ENCODE measurements at places on chromosomes 6 and 20.

GRCh38 chr6:30767158-30767943 is 23.0 kb upstream of the IER3 start:
- H3K36me3 ChIP-seq, result no peaks in the 10 kb centered on the region
- H3K4me1 ChIP-seq, result peaks cover 24% of the 10 kb centered on the region
- no peaks in the 10 kb centered on the region for H3K27me3 ChIP-seq
- no peak overlapping the region for H3K27ac ChIP-seq

- no peaks in the 10 kb centered on the region for H3K4me1 ChIP-seq
- no peaks in the 10 kb centered on the region for H3K27me3 ChIP-seq
- peaks cover 2% of the 10 kb centered on the region for H3K36me3 ChIP-seq
- DNase-seq, result no peak
Observed at GRCh38 chr20:59966428-59966827, 8.2 kb downstream of the CDH26 start.

DNA sequence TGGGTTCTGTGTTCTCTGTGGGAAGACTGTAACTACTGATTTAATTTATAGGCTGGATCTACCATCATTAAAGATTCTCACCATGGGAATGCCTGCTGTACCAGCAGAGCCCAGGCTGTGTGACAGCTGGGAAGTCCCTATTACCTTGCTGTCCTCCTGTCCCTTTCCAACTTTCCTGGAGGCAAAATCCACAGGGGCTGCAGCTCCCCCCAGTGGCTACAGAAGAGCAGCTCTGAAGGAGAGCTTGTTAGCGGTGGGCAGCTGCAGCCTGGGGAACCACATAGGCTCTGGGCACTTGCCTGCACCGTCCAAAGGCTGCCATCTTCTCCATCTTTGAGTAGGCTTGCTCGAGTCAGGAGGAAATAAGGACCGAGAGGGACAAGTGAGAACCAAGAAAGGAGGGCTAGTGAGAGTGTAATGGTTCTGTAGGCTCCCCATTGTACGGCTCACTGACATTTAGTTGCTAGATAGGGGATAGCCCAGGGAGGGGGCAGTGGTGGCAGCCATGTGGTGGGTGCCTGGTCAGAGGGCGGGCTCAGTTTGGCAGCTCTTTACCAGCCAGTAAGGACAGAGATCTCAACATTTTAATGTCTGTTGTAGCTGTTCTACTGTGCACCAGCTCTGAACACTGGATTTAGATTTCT is 155.1 kb upstream of the MLIP start:
- no peaks in the 10 kb centered on the region for H3K27me3 ChIP-seq
- H3K27ac ChIP-seq, result no peak overlapping the region
- no peak for DNase-seq
- H3K36me3 ChIP-seq, result no peaks in the 10 kb centered on the region
- H3K4me3 ChIP-seq, result no peak overlapping the region

GRCh38 chr6:41815587-41815986 is 28.1 kb downstream of the TOMM6 start:
- no peaks in the 10 kb centered on the region for H3K4me1 ChIP-seq
- no peaks in the 10 kb centered on the region for H3K27me3 ChIP-seq
- H3K36me3 ChIP-seq, result no peaks in the 10 kb centered on the region
- no peak overlapping the region for H3K27ac ChIP-seq

GRCh38 chr6:151026041-151026663 is 160.7 kb downstream of the MTHFD1L start:
- H3K4me3 ChIP-seq, result no peak overlapping the region
- no peak for DNase-seq
- no peak overlapping the region for H3K27ac ChIP-seq
- no peaks in the 10 kb centered on the region for H3K4me1 ChIP-seq
- no peaks in the 10 kb centered on the region for H3K27me3 ChIP-seq
- no peaks in the 10 kb centered on the region for H3K36me3 ChIP-seq

DNA sequence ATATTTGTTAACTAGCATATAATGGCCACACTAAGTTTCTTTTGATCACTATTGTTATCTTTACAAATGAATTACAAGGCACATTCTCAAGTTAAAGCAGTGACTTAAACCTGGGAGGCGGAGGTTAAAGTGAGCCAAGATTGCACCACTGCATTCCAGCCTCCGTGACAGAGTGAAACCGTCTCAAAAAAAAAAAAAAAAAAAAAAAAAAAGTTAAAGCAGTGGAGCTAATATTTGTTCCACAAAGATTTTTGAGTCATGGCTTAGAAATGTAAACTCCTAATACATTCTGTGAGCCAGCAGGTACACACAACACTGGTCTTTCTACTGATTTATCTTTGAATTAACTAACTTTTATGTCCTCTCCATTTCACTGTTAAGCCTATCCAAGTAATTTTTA is 221.7 kb upstream of the HTR1E start:
- H3K27me3 ChIP-seq, result no peaks in the 10 kb centered on the region
- no peak overlapping the region for H3K4me3 ChIP-seq
- DNase-seq, result no peak
- H3K4me1 ChIP-seq, result no peaks in the 10 kb centered on the region
- no peak overlapping the region for H3K27ac ChIP-seq

DNA sequence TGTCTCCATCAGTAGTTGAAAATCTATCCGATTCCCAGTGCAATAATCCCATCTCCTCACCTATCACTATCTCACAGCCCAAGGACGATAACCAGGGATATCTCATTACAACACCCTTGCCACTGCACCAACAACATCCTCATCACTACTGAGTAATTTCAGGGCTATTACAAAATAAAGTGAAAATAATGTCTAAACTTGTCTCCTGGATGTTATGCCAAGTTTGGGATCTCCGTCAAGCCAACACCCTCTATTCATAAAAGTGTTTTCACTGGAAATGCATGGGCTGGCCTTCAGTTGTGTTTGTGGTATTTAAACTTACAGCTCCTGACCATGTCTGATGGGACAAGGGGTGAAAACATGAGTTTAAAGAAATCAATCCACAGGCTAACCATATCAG is 42.0 kb upstream of the STMND1 start:
- H3K27me3 ChIP-seq, result peaks cover 10% of the 10 kb centered on the region
- DNase-seq, result no peak
- no peak overlapping the region for H3K27ac ChIP-seq
- no peaks in the 10 kb centered on the region for H3K4me1 ChIP-seq

DNA sequence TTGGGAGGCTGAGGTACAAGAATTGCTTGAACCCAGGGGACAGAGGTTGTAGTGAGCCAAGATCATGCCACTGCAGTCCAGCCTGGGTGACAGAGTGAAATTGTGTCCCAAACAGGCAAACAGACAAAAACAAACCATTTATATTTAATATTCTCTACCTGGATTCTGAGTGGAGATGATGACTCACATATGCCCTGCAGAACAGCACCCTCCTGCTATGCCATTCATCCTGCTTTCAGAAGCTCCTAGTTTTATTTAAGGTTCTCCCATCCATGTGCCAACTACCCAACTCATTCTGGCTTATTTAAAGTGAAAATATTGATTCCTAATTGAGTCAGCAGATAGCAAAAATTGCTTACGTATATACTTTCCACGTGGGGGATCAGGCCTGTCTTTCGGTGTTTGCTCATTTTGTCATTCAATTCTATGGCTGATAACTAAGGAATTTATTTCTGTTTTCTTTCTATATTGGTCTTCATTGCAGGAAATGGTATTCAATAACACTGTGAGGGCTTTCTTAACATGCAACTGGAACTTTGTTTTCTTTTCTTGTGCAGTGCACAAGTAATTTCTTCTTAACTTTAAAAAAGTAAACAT is 459.1 kb upstream of the JAG1 start:
- H3K4me1 ChIP-seq, result no peaks in the 10 kb centered on the region
- H3K36me3 ChIP-seq, result no peaks in the 10 kb centered on the region
- H3K27ac ChIP-seq, result no peak overlapping the region
- no peak for DNase-seq
- no peaks in the 10 kb centered on the region for H3K27me3 ChIP-seq

DNA sequence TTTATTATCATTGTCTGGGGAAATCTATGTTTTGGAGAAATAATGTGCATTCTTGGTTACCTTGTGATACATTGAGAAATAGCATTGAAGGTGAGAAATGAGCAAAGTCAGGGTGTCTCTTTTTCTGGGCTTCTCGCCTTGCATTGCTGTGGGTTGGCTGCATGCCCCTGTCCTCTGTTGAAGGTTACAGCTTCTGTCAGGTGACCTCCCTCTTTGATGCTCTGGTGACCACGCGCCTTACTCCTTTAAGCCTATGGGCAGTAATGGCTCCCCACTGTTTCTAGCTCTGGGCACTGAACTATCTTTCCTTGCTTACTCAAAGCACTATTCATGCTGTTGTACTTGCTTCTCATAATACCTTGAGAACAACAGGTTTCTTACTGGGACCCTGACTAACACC is 14.6 kb downstream of the ADGRB3 start:
- H3K4me3 ChIP-seq, result no peak overlapping the region
- H3K27ac ChIP-seq, result no peak overlapping the region
- H3K36me3 ChIP-seq, result no peaks in the 10 kb centered on the region
- H3K4me1 ChIP-seq, result no peaks in the 10 kb centered on the region
- H3K27me3 ChIP-seq, result no peaks in the 10 kb centered on the region

GRCh38 chr20:49529470-49529869 is 38.5 kb downstream of the PTGIS start:
- no peak overlapping the region for H3K27ac ChIP-seq
- peaks cover 2% of the 10 kb centered on the region for H3K4me1 ChIP-seq
- H3K27me3 ChIP-seq, result peaks cover 8% of the 10 kb centered on the region
- no peak overlapping the region for H3K4me3 ChIP-seq
- no peaks in the 10 kb centered on the region for H3K36me3 ChIP-seq

DNA sequence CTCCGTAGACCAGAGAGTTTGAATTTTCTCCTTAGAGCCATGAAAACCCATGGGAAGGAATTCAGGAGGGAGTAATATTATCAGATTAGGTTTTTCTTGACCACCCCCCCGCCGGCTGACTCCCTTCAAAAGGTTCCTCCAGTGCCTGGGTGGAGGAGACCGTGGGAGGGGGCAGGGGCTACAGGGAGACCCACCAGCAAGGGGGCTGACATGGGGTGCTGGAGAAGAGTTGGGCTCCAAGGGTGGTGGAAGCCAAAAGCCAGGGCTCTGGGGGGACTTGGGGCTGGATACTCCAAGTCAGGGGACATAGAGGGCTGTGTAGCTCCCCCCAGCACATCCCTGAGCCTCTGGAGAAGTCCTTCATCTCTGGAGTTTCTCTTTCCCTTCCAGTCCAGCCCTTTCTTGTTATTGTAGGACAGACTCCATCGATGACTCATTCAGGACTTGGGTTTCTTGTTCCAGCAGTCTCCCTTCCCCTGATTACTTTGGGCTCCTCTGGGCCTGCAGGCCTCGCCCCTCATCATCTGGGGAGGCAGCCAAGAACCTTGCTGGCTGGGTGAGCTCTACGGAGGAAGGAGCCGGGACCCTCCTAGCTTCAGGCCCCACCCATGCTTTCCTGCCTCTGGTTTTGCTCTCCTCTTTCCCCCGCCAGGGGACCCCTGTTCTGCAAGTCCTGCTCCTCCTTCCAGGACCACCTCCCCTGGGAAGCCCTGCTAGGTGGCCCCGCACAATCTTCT is 10.5 kb upstream of the KIAA1755 start:
- no peaks in the 10 kb centered on the region for H3K36me3 ChIP-seq
- no peaks in the 10 kb centered on the region for H3K4me1 ChIP-seq
- no peak overlapping the region for H3K4me3 ChIP-seq
- peaks cover 2% of the 10 kb centered on the region for H3K27me3 ChIP-seq
- H3K27ac ChIP-seq, result no peak overlapping the region

GRCh38 chr6:122753000-122753687 is 26.4 kb upstream of the FABP7 start:
- DNase-seq, result no peak
- H3K4me3 ChIP-seq, result no peak overlapping the region
- no peaks in the 10 kb centered on the region for H3K27me3 ChIP-seq
- no peaks in the 10 kb centered on the region for H3K36me3 ChIP-seq

GRCh38 chr20:31260326-31260932 is 3.0 kb downstream of the DEFB115 start:
- H3K4me3 ChIP-seq, result no peak overlapping the region
- no peaks in the 10 kb centered on the region for H3K4me1 ChIP-seq
- H3K27ac ChIP-seq, result no peak overlapping the region
- no peaks in the 10 kb centered on the region for H3K27me3 ChIP-seq
- no peaks in the 10 kb centered on the region for H3K36me3 ChIP-seq

DNA sequence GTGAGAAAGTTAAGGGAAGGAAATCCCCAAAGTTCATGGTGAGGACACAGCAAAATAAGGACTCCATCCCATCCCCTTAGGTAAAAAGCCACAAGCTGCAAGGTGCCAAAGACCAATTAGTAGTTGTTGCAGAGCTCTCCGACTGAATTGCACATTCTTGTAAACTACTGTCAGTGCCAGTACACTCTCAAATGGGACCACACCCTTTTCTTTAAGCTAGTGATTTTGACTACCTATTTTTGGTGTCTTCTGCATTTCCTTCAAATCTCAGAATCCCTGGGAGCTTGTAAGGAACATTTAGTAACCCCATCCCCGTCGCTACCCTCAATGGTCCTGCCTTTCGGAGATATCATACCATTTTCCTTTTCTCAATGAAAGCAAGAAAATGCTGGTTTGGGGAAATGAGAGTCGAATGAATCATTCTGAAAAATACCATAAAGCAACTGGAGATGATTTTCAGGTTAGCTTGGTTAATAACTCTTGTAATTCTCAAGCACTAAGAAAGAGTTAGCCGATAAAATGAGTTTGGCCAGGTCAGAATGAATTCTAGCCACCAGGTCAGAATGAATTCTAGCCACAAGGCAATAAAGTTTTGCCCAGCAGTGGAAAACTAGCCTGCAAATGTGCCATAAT is 5.2 kb upstream of the HMGN3 start:
- no peaks in the 10 kb centered on the region for H3K36me3 ChIP-seq
- no peaks in the 10 kb centered on the region for H3K27me3 ChIP-seq
- H3K4me1 ChIP-seq, result no peaks in the 10 kb centered on the region
- no peak for DNase-seq
- H3K4me3 ChIP-seq, result no peak overlapping the region

GRCh38 chr6:158324136-158324535 is 11.9 kb downstream of the TULP4 start:
- peaks cover 2% of the 10 kb centered on the region for H3K36me3 ChIP-seq
- H3K27me3 ChIP-seq, result no peaks in the 10 kb centered on the region
- H3K4me1 ChIP-seq, result peaks cover 43% of the 10 kb centered on the region
- DNase-seq, result no peak
- H3K27ac ChIP-seq, result peak overlapping the region; percentile 77
- H3K4me3 ChIP-seq, result peak overlapping the region; percentile 43

DNA sequence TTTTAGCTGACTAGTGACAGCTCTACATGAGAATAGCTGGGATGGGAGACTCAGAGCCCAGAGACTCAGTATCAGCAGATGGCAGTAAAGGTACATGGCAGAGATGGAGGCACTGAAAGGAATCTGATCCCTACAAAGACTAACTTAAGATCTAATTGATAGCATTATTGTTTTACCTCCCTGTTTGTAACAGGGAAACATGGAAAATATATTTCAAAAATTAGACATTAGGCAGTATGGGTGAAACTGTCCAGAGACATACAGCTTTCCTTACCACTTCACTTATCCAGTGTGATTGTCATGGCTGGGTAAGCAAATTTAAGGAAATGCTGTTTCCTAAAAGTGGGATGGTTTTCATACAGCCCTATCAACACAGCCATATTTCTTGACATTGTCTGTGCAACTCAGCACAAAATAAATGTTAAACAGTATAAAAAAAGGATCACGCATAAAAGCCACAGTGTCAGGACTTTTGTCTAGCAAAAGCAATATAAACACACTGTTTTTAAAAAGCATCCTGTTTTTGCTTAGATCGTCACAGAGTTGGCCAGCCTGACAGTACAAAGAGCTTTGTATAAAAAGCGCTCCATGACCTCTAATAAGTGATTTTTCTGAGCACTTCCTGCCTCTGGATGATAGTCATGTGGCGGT is 376.9 kb downstream of the PHF3 start:
- no peaks in the 10 kb centered on the region for H3K36me3 ChIP-seq
- DNase-seq, result no peak
- no peak overlapping the region for H3K27ac ChIP-seq

- H3K27me3 ChIP-seq, result no peaks in the 10 kb centered on the region
- H3K27ac ChIP-seq, result no peak overlapping the region
- DNase-seq, result no peak
- no peaks in the 10 kb centered on the region for H3K36me3 ChIP-seq
- no peaks in the 10 kb centered on the region for H3K4me1 ChIP-seq
Observed at GRCh38 chr6:90068703-90069523, 174.6 kb downstream of the GJA10 start.

Measured in CD4-positive, CD25-positive, alpha-beta regulatory T cell (primary cell).